ENCODE measurements at places on chromosomes 2 and 18.

GRCh38 chr2:165562233-165562632 lies 92.7 kb downstream of the CSRNP3 start:
- no peak for DNase-seq

GRCh38 chr2:70084973-70085710 lies 2.1 kb upstream of the PCBP1 start:
- no peak for DNase-seq

GRCh38 chr2:190807886-190808285 lies 72.7 kb upstream of the GLS start:
- DNase-seq = no peak

GRCh38 chr2:1989216-1989615 lies 244.9 kb upstream of the PXDN start:
- DNase-seq = no peak

GRCh38 chr18:79092874-79093273 lies 23.7 kb downstream of the ATP9B start:
- DNase-seq = no peak

DNA sequence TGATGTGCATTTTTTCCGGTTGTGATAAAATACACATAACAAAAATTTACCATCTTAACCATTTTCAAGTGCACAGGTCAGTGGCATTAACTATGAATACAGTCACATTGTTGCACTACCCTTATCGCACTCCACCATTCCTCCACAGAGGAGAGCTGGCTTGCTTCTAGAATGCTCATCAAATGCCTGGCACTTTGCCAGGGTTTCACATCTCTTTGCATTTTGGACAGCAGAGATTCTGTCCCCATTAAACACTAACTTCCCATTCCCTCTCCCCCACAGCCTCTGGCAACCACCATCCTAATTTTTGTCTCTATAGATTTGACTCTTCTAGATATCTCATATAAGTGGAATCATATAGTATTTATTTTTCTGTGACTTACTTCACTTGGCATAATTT lies 165.0 kb downstream of the ASB1 start:
- no peak for DNase-seq

GRCh38 chr2:162002623-162003235 lies 71.3 kb downstream of the DPP4 start:
- DNase-seq = no peak

GRCh38 chr2:128344101-128344500 lies 25.4 kb upstream of the HS6ST1 start:
- DNase-seq = no peak

DNA sequence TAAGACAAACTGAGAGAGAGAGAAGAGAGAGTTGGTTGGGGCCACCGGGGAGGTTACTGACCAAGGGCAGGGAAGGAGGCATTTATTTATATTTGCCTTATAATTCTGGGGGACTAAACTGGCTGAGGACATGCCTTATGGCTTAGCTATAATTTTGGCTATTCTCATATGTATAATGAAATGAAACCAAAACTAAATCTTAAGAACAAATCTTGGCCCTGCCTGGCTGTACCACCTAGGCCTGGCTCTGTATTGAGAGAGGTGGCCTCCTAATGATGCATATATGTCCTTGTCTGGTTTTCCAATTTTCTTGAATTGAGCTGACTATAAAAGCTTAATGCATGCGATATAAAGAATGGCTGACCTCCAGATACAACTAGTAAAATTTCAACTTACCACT lies 3.5 kb upstream of the PPP1CB start:
- DNase-seq = no peak

DNA sequence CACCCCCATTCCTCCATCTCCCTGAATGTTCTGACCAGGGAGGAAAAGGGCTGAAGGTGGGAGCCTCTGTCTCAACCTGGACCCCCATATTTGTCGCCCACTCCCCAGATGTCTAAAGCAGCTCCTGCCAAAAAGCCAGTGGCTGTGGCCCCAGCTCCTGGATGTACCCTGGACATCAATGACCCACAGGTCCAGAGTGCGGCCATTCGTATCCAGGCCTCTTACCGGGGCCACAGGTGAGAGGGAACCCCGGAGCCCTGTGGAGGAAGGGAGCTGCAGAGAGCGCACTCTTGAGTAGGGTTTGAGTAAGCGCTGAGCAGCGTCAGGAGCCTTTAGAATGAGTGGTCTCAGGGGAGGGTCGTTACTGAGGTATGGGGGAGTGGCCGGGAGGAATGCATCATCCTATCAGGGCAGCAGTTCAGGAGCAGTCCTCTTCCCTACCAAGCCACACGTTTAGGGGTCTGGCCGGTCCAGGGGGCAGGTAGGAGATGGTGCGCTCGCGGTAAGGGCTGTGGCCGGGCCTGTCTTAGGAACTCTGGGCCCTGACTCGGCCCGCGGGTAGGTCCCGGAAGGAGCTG lies 2.4 kb upstream of the GMPPA start:
- DNase-seq = no peak

- no peak for DNase-seq
These were observed 419.5 kb downstream of the NUP35 start for GRCh38 chr2:183543731-183544130.

DNA sequence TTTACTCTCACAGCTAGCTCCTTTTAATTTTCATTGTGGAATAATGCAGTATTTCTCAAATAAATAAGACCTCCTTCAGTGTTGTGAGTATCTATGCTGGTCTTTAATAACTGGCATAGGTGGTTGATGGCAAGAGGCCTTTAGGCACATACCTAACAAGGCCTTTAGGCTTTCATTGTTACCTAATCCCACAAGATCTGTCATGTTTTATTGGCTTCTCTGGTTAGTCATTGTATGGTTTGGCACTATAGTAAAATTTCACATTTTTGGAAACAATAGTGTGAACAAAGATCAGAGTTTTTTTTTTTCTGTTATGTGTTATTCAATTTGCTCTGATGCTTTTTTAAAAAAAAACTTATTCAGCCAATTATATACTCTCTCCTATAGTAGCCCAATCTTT lies 89.8 kb upstream of the NEUROD1 start:
- DNase-seq = no peak

DNA sequence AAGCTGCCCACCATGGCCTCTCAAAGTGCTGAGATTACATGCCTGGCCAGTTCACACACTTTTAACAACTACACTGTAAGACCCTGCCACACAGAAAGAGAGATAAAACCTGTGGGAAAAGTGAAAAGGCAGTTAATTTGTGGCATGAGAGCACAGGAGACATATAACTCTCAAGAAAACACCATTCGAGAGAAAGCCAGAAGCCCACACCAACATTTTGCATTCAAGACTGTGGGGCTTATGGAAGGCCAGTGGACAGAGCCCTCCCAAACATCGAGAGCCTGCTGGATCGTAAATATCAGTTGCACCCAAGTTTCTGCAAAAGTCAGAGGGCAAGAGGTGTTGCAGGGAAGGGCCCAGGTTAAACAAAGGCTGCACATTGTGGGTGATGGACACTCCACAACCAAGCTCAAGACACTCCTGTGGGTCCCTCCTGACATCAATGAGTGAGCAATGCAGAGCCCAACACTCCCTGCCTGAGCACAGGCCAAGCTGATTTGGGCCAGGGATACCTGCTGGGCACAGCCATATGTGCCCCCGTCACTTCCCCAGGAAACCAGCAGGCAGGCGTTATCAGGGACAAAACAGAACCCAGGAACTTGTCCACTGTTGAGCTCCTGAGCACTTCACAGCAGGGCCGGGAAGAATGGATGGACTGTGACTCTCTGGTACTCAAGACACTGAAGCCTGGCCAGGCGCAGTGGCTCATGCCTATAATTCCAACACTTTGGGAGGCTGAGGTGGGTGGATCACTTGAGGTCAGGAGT lies 114.4 kb downstream of the ZFP36L2 start:
- DNase-seq = no peak

DNA sequence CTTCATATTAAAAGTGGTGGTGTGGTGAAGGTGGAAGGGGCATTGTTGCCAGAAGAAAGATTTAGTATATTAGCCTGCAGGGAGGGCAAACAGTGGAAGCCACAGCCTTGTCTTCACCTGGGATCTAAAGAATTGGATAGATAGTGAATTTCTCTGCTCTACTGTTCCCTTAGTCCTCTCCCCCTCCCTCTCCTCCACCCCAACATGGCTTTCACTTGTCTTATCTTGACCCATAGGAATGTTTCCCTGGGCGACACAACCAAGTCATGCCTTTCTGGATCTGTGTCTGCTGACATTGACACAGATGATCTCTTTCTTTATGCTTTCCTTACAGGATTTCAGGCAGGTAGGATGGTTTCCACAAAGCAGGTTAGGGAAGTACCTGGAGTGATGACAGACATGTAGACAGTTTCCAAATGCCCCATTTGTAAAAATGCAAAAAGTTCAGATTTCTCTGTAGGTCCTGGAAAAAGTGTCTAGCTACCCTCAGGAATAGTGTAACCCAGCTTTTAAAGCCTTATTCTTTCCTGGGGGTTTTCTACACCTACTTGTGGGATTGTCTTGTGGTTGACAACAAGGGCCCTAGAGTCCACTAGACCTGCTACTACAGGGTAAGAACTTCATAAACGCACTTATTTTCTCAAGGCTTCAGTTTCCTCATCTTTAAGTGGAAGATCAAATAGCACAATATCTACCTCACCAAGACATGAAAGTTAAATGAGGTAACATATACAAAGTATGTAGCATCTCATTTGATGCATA lies 184.2 kb upstream of the SP5 start:
- no peak for DNase-seq

DNA sequence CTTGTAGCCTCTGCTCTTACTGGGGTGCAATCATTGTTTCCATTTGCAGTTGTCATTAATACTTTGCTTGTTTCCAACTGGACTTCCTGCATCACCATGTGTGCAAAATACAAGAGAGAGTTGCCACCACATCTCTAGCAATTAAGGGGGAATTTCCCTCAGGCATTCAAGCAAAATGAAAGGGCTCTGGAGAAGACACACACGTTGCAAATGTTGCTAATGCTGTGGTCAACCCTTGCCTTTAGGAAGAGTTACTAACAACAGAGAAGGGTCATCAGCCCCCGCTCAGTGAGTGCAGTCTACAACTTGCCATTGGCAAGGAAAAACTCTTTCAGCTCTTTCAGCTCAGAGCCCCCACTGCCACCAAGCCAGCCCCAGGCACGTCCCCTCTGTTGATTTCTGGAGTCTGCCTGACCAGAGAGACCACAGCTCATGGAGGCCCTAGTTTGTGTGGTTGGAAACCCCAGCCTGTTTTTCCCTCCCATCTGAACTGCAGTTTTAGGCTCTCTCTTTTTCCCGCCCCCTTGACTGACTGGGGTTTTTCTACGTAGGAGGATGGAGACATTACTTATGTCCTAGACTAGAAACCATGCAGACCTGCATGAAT lies 25.9 kb upstream of the GPR45 start:
- DNase-seq = no peak

GRCh38 chr18:26519114-26519513 lies 29.2 kb downstream of the KCTD1 start:
- DNase-seq = no peak

- DNase-seq = no peak
These were observed 25.5 kb upstream of the NFE2L2 start for GRCh38 chr2:177289824-177290628.

DNA sequence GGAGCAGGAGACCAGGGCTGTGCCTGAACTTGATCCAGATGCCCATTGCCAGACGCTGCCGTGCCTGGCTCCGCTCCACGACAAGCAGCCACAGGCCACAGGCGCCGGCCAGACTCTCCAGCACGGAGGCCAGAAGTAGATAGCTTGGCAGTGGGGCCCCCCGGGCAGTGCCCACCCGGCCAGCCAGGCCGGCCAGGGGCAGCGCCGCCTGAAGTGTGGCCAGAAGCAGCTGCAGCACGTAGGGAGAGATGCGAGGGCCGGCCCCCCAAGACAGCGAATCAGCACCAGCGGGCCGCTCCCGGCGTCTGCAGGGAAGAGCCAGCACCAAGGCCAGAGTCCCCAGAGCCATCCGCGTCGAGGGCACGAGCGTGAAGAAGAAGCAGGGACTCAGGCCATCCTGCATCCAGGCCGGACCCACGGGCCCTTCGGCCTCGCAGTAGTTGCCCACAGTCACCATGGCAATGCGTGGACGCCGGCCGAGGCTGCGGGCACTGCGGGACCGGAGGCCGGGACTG lies 484 bp downstream of the ABCB6 start:
- DNase-seq = no peak

DNA sequence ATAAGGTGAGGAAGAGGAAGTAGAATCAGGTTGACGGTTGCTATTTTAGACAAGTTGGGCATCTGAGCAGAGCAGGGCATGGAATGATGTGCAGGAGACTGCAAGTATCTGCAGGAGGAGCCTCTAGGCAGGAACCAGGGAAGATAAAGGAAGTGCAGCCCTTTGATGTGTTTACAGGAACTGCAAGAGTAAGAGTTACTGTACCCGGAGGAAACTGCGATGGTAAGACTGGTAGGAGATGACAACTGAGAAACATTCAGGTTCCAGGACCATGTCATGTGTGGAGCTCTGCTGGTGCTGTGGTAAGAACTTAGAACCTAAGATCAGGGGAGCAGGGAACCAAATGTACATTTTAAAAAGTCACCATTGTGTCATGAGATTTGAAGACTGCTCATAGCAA lies 134.3 kb upstream of the STON1 start:
- DNase-seq = no peak

GRCh38 chr2:235054919-235055318 lies 103.1 kb downstream of the SH3BP4 start:
- no peak for DNase-seq

- DNase-seq = no peak
These were observed 21.1 kb downstream of the SERPINE2 start for GRCh38 chr2:224017957-224018356.

DNA sequence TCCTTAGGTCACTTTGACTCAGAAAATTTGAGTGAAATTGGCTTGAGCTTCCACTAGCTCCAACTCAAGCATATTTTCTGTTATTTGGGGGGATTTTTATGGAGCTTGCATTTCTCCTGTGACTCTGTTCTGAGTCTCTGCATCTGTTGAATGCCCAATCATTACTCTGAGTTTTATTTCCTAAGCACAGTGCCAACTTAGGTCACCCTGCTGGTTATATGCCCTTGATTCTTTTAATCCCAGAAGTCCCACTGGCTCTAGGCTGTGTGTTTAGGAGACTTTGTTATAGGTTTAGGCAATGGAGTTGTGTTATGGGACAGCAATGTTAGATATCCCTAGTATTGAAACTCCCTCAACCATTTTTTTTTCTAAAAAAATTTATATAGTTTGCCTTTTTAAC lies 198.2 kb upstream of the DTNA start:
- DNase-seq = no peak

- no peak for DNase-seq
These were observed 69.8 kb downstream of the CTIF start for GRCh38 chr18:48608581-48608980.

GRCh38 chr18:57864615-57865121 lies 61.6 kb upstream of the ATP8B1 start:
- no peak for DNase-seq

GRCh38 chr2:131122496-131122895 lies 17.4 kb downstream of the PLEKHB2 start:
- no peak for DNase-seq

All from stimulated activated CD8-positive, alpha-beta memory T cell treated with anti-CD3 and anti-CD28 coated beads, Interleukin-15, amount 100 ng/mL, for 24 hours (primary cell).